ENCODE measurements at places on chromosomes 16 and 17. TPM values are rescaled to one million over a fixed set of nuclear protein-coding genes. Genes with fewer than 3 reads are reported as not detected.

Gene NPIPA5
- total RNA-seq, result 2.0 TPM

Gene CNTNAP1
- total RNA-seq, result 10.2 TPM

Gene SYCE1L
- not detected for total RNA-seq

Gene KDM6B
- 0.20 TPM for total RNA-seq

Gene NEK8
- 0.24 TPM for total RNA-seq

Gene GSG1L
- not detected for total RNA-seq

Gene SLC13A2
- total RNA-seq, result not detected

Gene SLFN12
- 13.9 TPM for total RNA-seq

Gene SYNGR3
- 5.5 TPM for total RNA-seq

Gene HAGHL
- total RNA-seq, result 3.3 TPM

Gene MMP2
- total RNA-seq, result 839 TPM

Gene SMTNL2
- total RNA-seq, result not detected

Gene C17orf50
- total RNA-seq, result not detected

Gene DHRS7C
- total RNA-seq, result not detected

Gene RASL10B
- 1.1 TPM for total RNA-seq

Gene NTN1
- total RNA-seq, result 0.20 TPM

Gene ZNF747
- total RNA-seq, result 5.0 TPM

Gene PPP1R27
- total RNA-seq, result not detected

Gene C17orf100
- total RNA-seq, result 0.39 TPM

Gene SAMD14
- 0.24 TPM for total RNA-seq

Gene PYDC1
- not detected for total RNA-seq

Gene TMEM88
- not detected for total RNA-seq

Gene STAC2
- total RNA-seq, result 0.12 TPM

Gene SALL1
- 8.9 TPM for total RNA-seq

Gene EME1
- 10.6 TPM for total RNA-seq

Gene C16orf92
- total RNA-seq, result not detected

Gene MAPT
- 0.10 TPM for total RNA-seq

Gene TAT
- not detected for total RNA-seq

Gene FBXO31
- 11.5 TPM for total RNA-seq

Gene SCNN1B
- not detected for total RNA-seq

Gene KCNG4
- total RNA-seq, result not detected

Gene DNASE1L2
- 0.60 TPM for total RNA-seq

Gene MT4
- not detected for total RNA-seq

Gene C16orf46
- total RNA-seq, result 0.60 TPM

Gene GNGT2
- 0.60 TPM for total RNA-seq

Gene ZNF771
- 8.1 TPM for total RNA-seq

Gene SLC38A8
- total RNA-seq, result not detected

Gene ACSM2A
- total RNA-seq, result not detected

Gene LDHD
- 0.68 TPM for total RNA-seq

Gene WFIKKN2
- not detected for total RNA-seq

Gene ARHGAP44
- total RNA-seq, result 0.12 TPM

Gene EPN2
- 15.3 TPM for total RNA-seq

Gene TNP2
- total RNA-seq, result not detected

Gene PIPOX
- 10.0 TPM for total RNA-seq

Gene ZNF668
- total RNA-seq, result 3.6 TPM

Gene KRTAP2-2
- not detected for total RNA-seq

Gene TBC1D26
- not detected for total RNA-seq

Gene VPS35
- total RNA-seq, result 123 TPM

Gene PDE6G
- total RNA-seq, result 0.29 TPM

Gene PLA2G10
- total RNA-seq, result not detected

Gene GFAP
- total RNA-seq, result not detected

Gene PYY
- not detected for total RNA-seq

Gene KRTAP9-8
- not detected for total RNA-seq

Gene TBC1D3E
- total RNA-seq, result not detected

Gene KCNH4
- total RNA-seq, result 0.12 TPM

Measured in RPMI7951 (cell line).